Putamen (tissue), 1 donor: ENCODE measurements at places on chromosomes 6 and 20.

DNA sequence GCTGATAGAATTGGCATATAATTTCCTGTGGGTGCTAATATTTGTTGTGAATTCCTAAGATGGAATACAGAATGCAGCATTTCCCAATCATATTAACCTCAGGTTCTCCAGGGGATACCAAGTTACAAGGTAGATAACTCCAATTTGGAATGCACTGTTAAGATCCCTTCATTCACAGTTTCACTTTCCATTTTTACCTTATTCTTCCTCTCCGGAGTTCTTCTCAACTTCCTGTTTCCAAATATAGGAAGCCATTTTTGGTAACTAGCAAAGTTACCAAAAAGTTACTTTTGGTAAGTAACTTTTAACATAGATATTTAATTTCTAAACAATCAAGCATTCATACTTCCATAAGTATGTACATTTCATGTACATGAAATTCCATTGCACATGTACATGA is 63.5 kb upstream of the PHACTR2 start:
- DNase-seq, result no peak

DNA sequence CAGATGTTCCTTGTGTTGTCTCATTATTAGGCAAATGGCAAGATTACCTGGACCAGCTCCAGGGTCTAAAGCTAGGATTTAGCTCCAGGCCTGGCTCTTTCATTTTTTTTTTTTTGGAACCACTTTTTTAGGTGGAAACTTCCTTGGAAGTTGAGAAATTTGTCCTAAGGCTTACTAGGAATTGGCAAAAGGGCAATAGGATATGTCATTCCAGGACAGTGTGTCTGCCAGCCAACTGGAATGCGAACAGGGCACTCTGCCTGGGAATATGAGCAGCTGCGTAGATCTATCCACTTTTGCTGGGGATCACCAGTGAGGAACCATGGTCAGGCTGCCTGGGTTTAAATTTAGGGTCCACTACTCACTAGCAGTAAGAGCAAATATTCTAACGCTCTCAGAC is 304.0 kb downstream of the TSHZ2 start:
- no peak for DNase-seq

DNA sequence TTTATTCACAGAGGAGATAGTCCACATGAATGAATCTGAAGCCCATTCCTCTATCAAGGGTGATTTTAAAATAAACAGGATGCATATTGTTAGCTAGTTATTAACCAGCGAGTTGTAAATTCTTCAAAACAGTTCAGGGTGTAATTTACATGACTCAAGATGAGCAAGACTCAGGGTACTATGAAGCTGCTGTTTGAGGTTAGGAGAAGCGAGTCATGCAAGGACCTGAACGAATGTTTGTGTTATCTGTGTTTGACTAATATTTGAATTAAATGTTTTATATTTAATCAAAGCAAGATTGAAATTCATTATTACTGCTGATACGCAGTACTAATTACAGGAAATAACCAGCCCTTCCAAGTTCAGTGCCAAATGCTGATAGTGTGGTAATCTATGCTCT is 191.1 kb downstream of the SAMD5 start:
- DNase-seq, result no peak

GRCh38 chr20:39699166-39699725 is 737.1 kb downstream of the DHX35 start:
- DNase-seq, result no peak

DNA sequence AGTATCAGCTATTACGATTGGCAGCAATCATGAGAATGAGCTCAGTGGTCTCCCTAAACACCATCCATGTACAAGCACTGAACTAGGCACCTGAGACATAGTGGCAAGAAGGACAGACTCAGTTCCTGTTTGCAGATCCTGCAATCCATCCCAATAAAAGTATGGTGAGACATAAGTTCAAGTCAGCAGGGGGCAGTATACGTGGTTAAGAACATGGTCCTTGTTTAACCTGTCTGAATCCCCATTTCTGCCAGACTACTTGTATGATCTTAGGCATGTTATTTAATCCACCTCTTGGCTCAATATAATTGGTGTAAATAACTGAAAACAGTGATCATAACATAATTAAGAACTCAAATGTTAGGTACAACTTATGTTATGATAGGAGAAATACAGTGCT is 33.2 kb upstream of the PNISR start:
- DNase-seq, result no peak

- DNase-seq, result no peak
Observed at GRCh38 chr6:159151266-159151855, 17.8 kb upstream of the FNDC1 start.

- DNase-seq, result no peak
Observed at GRCh38 chr6:1538369-1538768, 71.3 kb upstream of the FOXC1 start.

- no peak for DNase-seq
Observed at GRCh38 chr20:15332711-15333160, 995.3 kb upstream of the FLRT3 start.

GRCh38 chr6:75376347-75377024 is 91.9 kb upstream of the TMEM30A start:
- DNase-seq, result no peak

- DNase-seq, result peak; percentile 76
Observed at GRCh38 chr6:4084444-4085331, 5.8 kb upstream of the FAM217A start.

GRCh38 chr6:102355578-102355977 is 962.1 kb downstream of the GRIK2 start:
- DNase-seq, result no peak

GRCh38 chr6:3057063-3057770 is 11.1 kb upstream of the RIPK1 start:
- DNase-seq, result no peak

GRCh38 chr6:137226697-137227096 is 7.5 kb upstream of the IFNGR1 start:
- no peak for DNase-seq

DNA sequence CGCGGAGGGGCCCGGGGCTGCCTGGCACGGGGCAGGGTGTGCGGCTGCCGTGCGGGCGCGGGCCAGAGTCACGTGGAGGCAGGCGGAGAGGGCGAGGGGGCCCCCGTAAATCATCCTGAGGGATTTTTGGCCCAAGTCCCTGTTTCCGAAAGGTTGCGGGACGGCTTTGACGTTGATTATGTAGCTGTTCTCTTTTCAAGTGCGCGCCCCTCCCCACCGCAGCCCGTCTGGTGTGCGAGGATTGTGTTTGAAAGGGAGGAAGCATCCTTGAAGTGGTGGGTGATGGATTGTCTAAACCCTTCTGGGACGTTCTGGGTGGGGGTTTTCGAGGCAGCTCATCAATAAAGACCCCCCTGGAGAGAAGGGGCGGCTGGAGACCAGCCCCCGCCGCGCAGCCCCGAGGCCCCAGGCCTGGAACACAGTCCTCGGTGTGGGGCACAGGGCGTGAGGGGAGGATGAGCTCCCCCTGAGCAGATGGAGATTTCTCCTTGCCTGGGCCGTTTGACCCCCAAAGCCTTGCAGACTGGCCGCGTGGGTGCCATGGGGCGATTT is 7.0 kb upstream of the FOXF2 start:
- DNase-seq, result no peak

- DNase-seq, result no peak
Observed at GRCh38 chr6:119540417-119540816, 190.9 kb upstream of the MAN1A1 start.

DNA sequence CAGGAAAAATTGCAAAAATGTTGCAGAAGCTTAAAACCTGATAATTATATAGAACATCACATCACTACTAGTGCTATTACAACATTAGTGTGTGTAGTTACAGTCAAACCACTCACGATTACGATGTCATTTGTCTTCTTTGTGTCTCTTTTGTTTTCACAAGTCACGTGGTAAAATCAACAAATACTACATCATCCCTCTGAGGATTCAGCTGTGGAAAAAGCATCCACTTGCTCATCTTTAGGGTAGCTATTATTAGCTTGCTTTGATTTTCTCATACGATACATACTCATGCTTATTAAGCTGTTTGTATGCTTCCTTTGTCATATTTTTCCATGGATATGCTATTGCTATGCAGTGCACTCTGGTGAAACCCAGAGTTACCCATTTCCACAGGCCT is 22.2 kb upstream of the ATXN1 start:
- no peak for DNase-seq

GRCh38 chr6:150631283-150631983 is 31.7 kb downstream of the PLEKHG1 start:
- no peak for DNase-seq

GRCh38 chr6:107820338-107821261 is 3.5 kb downstream of the SCML4 start:
- no peak for DNase-seq

GRCh38 chr20:59144179-59144830 is 19.3 kb upstream of the ZNF831 start:
- no peak for DNase-seq

DNA sequence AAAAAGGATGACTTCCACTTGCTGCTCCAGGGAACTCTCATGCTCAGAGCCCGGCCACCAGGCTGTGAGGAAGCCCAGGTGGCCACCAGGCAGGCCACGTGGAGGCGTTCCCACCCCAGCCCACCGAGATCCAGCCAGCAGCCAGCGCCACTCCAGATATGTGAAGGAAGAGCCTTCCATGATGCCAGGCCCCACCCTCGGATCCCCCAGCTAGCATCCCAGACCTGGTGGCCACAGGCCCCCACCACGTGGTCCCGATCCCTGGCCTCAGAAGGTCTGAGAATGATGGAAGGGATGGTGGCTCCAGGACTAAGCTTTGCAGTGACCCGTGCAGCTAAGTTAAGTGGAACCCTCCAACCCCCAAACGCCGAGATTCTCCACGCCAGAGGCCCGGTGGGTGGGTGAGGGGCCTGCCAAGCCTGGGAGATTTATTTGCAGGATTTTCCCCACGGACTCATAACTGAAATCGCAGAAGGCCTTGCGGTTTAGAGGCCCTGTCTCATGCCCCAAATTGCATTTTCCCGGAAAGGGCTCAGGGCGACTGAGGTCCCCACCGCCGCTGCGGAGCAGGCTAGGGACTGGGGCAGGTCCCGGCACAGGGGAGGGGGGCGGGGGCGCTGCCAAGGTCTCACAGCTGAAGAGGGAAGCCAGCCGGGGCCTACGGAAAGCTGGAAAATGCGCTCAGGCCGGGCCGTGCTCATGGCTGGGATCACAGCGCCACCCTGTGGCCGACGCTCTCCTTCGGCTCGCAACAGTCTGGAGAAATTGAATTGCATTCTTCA is 31.1 kb upstream of the CST7 start:
- peak; percentile 68 for DNase-seq

- no peak for DNase-seq
Observed at GRCh38 chr6:69768664-69769063, 28.1 kb downstream of the LMBRD1 start.

DNA sequence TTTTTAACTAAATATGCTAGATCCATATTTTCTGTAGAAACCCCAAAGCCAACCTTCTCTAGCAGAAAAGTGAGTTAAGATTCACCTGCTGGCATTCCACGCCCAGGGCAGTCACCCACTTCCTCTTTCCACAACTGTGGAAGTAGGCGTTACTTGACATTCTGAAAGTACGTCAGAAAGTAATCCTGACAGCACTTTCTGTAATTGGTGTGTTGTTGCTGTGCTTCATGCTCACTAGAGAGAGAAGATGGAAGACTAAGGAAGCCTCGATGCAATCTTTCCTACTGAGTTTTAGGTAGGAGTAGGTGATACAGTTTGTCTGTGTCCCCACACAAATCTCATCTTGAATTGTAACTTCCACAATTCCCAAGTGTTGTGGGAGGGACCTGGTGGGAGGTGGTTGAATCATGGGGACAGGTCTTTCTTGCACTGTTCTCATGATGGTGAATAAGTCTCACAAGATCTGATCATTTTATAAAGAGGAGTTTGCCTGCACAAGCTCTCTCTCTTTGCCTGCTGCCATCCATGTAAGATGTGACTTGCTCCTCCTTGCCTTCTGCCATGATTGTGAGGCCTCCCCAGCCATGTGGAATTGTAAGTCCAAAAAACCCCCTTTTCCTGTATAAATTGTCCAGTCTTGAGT is 101.1 kb downstream of the MAP3K7 start:
- peak; percentile 47 for DNase-seq

DNA sequence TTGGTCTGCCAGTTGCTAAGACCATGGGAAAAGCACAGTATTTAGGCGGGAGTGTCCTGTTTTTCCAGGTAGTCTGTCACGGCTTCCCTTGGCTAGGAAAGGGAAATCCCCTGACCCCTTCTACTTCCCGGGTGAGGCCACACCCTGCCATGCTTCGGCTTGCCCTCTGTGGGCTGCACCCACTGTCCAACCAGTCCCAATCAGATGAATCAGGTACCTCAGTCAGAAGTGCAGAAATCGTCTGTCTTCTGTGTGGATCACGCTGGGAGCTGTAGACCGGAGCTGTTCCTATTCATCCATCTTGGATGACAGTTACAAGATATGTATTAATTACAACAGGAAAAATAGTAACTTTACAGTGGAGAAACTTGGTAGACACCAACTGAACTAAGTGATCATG is 188.2 kb downstream of the TPBG start:
- DNase-seq, result no peak

DNA sequence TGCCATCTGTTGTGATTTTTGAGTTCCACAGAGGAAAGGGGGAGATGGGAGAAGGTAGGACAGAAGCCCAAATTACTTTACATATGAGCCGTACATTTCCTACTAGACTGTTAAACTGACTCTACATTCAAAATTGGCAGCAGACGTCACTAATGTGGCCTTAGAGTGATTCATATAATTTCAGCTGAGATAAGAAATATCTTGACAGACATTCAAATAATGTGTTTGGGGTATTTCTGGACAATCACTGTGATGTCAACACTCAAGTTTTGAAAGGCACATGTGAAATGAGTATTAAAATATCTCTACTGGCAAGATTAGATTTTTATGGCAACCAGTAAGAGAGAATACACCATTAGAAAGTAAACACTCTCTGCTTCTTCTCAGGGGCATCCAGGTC is 104.0 kb downstream of the MTFR2 start:
- no peak for DNase-seq

DNA sequence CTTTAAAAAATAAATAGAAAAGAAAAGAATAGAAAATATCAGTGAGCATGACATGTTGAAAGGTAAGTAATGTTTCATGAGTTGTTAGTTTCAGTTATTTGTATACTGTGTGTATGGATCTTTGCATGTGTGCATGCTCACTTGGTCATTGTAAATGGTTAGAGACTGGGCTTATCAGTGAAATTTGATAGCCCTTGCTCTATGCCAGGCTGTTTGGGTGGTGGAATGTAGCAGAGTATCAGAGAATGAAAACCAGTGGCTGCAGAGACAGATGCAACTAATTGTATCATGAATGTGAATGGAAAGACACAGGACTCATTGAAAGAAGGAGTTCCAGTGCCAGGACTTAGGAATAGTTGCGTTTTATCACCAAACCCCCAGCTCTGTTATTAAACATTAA is 4.2 kb downstream of the GSTA2 start:
- DNase-seq, result no peak

DNA sequence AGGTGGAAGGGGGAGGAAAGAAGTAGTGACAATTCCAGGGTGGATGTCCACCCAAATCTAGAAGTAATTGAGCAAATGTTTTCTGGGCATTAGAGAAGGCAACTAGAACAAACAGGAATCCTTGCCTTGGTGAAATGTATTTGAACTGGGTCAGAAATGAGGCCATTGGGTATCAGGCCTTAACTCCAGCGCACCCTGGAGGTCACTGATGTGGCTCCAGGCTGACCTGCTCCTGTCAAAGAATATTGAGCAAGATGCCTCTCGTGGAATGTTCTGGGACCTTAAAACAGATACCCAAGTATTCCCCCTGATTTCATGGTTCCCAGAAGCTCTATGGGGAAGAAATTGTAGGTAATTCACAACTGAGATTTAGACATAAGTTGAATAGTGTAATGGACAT is 6.9 kb downstream of the HLA-DPB1 start:
- DNase-seq, result no peak
